ENCODE measurements at places on chromosomes 12 and 14.

DNA sequence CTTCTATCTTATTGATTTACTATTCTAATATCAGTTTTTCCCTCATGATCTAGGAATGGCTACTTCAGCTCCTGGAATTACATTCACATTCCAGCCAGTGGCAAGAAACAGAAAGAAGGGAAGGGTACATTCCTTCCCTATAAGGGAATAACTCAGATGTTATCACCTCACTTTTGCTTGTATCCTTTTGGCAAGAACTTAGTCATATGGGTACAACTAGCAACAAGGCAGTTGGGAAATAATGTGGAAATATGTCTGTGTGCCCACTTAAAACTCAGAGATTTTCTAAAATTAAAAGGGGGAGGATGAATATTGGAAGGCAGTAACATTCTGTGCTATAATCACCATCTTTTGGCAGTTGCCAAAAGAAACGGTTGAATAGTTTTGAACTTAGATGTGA lies 85.6 kb downstream of the MSRB3 start:
- DNase-seq, result no peak

- DNase-seq, result no peak
Measured at GRCh38 chr14:70281939-70282338, 77.5 kb downstream of the COX16 start.

DNA sequence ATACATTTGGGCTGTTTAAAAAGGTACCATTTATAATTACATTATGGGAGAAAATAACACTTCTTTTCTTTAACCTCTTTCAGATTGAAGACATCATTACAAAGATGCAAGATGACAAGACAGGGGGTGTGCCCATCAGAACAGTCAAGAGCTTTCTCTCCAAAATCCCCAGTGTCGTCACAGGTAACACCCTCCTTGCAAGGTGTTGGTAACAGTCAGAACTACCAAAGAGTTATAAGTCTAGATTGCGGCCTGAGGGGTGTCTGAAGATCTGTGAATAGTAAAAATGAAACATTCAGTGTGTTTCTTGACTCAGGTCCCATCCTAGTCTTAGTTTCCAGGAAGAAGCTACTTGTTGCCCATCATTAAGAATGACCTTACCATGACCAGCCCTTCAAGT lies 419.8 kb downstream of the RGS6 start:
- DNase-seq, result no peak

GRCh38 chr14:100862793-100863192 lies 36.9 kb downstream of the MEG3 start:
- DNase-seq, result no peak

GRCh38 chr12:65907513-65907912 lies 83.2 kb downstream of the HMGA2 start:
- DNase-seq, result no peak

DNA sequence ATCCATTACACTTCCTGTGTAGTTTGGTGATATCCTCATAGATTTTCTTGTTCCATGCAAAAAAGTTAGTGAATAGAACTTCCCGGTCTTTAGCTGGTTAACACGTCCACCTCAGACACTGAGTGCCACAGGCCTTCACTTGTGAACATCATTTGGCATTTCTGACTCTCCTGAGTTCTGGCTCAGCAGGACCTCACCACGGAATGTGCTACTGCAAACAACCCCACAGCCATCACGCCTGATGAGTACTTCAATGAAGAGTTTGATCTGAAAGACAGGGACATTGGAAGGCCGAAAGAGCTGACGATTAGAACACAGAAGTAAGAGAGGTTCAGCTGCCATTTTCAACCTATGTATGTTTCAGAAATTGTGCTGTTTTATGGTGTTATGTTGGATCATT lies 20.0 kb downstream of the C12orf76 start:
- DNase-seq, result no peak

- DNase-seq, result no peak
Measured at GRCh38 chr14:76654573-76655108, 106.6 kb upstream of the VASH1 start.

- DNase-seq, result no peak
Measured at GRCh38 chr12:6772726-6773589, 638 bp downstream of the LAG3 start.

DNA sequence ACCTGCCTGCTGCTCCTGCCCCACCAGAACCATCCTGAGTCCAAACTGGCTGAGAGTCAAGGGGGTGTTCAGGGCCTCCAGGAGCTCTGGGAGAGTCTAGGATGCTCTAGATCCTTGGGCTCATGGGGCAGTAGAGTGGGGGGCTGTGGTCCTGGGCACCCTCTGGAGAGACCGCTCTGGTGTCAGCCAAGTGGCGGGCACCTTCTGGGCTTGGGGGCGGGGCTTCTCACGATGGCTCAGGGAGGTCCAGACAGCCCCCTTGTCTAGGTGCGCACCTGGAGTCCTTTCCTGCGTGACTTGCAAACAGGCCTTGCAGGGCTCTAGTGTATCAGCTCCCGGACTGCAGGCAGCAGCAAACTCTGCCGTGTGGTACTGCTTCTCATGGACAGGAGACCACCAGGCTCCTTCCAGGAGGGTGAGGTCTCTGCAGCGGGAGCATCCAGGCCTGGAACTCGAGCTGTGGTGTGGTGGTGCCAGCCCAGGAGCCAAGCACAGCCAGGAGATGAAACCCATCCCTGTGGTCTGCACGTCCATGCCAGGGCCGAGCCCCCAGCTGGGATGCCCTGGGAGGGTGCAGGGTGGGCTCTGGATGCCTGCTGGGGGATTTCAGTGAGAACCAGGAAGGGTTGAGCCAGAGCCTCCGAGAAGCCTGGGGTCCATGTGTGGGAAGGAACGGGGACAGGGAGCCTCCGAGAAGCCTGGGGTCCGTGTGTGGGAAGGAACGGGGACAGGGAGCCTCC lies 15.0 kb downstream of the PACS2 start:
- DNase-seq, result no peak

DNA sequence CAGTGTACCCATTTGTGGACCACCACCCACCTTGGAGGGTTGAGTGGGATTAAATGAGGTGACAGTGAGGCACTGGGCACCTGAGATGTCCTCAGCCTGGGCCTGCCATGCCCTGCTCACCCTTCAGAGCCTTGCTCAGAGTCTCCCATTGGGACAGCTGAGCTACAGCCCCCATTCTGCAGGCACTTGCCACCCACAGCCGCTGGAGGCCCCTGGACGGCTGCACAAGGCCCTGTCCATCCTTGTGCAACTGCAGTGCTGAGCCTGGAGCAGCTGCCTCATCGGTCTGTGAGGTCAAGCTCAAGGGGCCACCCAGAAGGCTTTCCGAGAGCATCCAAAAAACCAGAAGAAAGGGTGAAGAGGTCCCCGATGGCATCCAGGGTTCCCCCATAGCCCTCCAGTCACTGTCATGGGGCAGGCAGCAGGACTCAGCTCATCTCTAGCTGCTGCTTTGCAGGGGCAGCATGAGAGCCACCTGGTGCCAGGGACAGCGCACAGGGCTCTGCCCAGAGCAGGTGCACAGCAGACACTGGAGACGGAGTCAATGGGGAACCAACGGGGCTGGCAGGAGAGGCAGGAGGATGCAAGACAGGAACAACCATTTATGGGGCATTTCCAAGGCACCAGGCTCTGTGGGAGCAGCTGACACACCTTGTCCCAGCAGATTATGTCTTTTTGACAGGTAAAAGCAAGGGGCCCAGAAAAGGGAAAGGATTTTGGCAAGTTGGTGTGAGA lies 84.6 kb downstream of the ARL6IP4 start:
- DNase-seq, result no peak

- DNase-seq, result no peak
Measured at GRCh38 chr12:109274381-109274780, 34.7 kb downstream of the FOXN4 start.

- no peak for DNase-seq
Measured at GRCh38 chr14:65877166-65877565, 464.6 kb downstream of the FUT8 start.

DNA sequence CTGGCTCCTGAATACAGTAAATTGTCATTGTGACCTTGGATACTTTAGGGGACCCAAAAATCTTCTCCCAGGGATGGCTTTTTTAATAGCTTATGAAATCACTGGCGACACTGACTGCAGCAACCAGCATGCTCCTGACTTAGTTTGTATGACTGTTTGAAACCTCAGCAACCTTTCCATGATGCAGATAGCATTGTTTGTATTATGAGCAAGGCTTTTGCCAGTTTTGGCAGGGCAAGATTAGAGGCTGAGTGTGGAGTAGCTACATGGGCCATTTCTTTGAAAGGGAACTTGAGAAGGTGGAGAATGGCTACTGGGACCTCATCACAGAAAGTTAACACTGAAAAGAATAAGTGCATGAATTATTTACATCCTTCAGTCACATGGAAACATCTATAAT lies 50.9 kb downstream of the SLC4A8 start:
- DNase-seq, result no peak

- DNase-seq, result no peak
Measured at GRCh38 chr12:105982022-105982421, 156.7 kb downstream of the NUAK1 start.

DNA sequence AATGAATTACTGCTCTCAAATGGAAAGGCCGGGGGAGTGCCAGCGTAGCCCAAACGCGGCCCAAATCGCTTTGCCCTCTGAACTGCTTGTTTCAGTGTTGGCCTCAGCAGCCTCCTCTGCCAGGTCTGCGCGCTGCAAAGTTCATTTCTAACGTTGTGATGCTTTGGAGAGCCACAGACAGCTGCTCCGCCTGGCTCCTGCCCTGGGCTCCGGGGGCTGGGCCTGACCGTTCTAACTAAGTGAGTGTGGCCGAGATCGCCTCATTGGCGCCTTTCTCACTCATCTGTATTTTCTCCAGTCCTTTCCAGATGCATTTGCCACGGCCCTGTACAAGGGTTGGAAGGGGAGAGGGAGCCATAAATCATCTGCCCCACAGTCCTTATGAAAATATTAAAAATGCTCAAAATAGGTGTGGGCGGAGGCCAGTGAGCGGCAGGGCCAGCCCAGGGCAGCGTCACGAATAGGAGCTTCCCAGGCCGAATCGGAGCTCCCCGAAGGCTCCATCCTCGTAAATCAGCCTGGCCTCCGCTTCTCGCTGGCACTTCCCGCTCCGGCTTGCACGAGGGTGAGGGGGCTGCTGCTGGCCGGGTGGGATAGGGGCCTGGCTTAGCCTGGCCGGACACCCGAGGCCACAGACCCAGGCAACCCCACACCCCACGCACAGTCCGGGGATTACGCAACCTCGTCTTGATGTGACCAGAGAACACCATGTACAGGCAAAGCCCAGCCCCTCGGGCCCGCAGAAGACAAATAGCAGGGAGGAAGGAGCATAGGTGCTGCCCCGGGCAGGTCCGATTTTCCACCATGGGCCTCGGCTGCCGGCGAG lies 196.6 kb upstream of the DIO3 start:
- DNase-seq, result no peak

- no peak for DNase-seq
Measured at GRCh38 chr14:68691031-68691791, 101.7 kb downstream of the ZFP36L1 start.

DNA sequence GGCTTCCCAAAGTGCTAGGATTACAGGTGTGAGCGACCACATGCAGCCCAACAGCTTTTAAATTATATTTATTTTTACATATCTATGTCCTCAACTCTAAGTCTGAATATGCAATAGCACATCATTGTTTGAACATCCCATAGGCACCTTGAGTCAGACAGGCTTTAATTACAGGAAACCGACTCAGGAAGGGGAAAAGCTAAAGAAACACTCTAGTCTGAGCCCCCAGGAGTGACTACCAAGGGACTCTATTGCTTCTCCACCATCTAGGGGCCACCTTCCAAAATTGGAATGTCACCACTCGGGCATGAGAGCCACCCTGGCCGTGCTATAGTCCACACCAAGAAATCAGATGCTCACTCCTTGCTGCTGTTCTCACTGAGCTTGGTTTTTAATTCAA lies 14.0 kb upstream of the MFAP5 start:
- DNase-seq, result no peak

GRCh38 chr12:123269395-123269892 lies 2.2 kb downstream of the CDK2AP1 start:
- DNase-seq, result no peak

GRCh38 chr14:34277191-34277590 lies 184.8 kb downstream of the SPTSSA start:
- DNase-seq, result no peak

DNA sequence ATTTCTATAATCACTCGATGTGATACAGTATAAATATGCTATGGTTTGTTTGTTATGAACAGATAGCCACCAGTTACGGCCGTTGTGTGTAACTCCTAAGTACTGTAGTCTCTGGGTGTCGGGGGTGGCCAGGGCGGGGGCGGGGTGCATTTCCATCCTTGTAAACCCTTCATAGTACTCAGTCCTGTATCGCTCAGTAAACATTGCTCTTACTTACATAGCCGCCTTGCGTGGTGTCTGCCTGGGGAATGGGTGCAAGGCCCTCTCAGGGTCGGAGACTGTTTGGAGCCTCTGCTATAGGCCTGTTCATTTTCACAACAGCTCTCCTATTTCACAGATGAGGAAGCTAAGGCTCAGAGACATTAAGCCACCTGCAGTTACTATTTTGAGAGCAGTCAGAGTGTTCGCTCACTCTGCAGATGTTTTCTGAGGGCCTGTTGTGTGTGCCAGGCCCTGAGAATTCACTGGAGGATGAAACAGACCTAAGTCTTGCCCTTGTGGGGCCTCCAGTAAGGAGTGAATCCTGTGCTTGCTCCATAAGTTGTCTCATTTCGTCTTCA lies 42.5 kb downstream of the JDP2 start:
- no peak for DNase-seq

DNA sequence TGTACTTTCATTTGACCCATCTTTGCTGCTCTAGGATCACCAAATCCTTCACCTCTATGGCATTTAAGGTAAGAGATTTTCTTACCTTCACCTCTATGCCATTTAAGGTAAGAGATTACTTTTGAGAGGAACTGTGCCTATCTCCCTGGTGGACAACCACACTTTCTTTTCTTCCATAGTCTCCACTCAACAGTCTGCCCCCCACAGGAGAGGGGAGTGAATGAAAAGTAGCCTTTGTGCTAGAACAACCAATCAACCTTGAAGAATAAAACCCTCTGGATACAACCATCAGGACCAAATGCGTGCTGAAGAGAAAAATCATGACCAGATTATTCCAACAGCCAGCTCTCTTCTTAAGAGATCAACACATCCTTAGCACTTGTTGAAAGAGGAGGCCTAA lies 258.6 kb upstream of the TMPO start:
- DNase-seq, result no peak

GRCh38 chr12:88810806-88811205 lies 230.5 kb upstream of the KITLG start:
- no peak for DNase-seq

DNA sequence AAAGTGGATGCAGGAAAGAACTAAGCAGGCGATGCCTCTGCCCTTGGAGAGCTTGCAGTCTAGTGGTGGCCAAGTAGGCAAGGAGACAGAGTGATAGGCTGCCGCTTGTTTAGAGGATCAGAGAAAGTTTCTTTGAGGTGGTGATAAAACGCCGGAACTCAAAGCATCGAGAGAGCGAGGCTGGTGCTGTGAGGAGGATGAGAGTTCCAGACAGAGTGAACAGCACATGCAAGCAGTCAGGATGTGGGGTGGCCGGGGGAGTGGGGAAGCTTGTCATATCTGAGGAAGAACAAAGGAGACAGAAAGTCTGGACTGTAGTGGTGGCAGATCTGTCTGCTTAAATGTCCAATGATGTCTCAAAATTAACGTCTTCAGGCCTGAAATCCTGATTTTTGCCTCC lies 319.7 kb downstream of the SNAPC1 start:
- no peak for DNase-seq

Data from stimulated activated CD4-positive, alpha-beta T cell treated with anti-CD3 and anti-CD28 coated beads, Interleukin-1b, Interleukin-23, amount 100 ng/mL, for 1 hour (primary cell).